ENCODE measurements at places on chromosomes 4 and X. TPM values are rescaled to one million over a fixed set of nuclear protein-coding genes. Genes with fewer than 3 reads are reported as not detected.

MAGIX gene
- polyA plus RNA-seq = 3.7 TPM

SPANXA1 gene
- not detected for polyA plus RNA-seq

DRD5 gene
- polyA plus RNA-seq = not detected

NEXMIF gene
- 2.5 TPM for polyA plus RNA-seq

MAGEB6 gene
- polyA plus RNA-seq = not detected

SMR3B gene
- not detected for polyA plus RNA-seq

EXOC1L gene
- polyA plus RNA-seq = not detected

TBC1D8B gene
- polyA plus RNA-seq = 7.0 TPM

SPANXN4 gene
- not detected for polyA plus RNA-seq

STARD8 gene
- polyA plus RNA-seq = 17.9 TPM

GLRA3 gene
- 0.11 TPM for polyA plus RNA-seq

TLR6 gene
- polyA plus RNA-seq = 0.85 TPM

NALF2 gene
- polyA plus RNA-seq = 0.57 TPM

FGB gene
- 5.5 TPM for polyA plus RNA-seq

DNA sequence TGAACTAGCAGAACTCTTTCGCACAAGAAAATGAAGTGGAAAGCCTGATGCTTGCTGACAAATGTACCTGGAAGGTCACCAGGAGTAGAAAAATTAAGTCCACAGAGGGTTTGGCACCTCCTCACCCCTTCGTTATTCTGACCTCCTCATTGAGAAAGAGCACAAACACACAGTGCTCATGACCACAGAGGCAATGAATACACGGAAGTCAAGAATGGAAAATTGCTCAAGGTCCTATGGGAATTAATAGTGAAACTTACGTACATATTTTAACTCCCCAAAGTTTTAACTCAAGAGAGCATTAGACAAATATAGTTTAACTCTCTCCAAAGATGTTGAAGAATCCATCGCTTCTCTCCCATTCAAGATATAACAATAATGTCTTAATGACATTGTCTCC, 83.6 kb upstream of the CAMK2D start:
- DNase-seq = no peak

- DNase-seq = no peak
Observed at GRCh38 chrX:100447655-100448397, 37.8 kb upstream of the PCDH19 start.

GRCh38 chr4:13938299-13938698, 310.8 kb upstream of the BOD1L1 start:
- no peak for DNase-seq

GRCh38 chr4:124890522-124890921, 178.0 kb upstream of the ANKRD50 start:
- no peak for DNase-seq

GRCh38 chr4:184190711-184191110, 27.0 kb downstream of the ENPP6 start:
- DNase-seq = no peak

DNA sequence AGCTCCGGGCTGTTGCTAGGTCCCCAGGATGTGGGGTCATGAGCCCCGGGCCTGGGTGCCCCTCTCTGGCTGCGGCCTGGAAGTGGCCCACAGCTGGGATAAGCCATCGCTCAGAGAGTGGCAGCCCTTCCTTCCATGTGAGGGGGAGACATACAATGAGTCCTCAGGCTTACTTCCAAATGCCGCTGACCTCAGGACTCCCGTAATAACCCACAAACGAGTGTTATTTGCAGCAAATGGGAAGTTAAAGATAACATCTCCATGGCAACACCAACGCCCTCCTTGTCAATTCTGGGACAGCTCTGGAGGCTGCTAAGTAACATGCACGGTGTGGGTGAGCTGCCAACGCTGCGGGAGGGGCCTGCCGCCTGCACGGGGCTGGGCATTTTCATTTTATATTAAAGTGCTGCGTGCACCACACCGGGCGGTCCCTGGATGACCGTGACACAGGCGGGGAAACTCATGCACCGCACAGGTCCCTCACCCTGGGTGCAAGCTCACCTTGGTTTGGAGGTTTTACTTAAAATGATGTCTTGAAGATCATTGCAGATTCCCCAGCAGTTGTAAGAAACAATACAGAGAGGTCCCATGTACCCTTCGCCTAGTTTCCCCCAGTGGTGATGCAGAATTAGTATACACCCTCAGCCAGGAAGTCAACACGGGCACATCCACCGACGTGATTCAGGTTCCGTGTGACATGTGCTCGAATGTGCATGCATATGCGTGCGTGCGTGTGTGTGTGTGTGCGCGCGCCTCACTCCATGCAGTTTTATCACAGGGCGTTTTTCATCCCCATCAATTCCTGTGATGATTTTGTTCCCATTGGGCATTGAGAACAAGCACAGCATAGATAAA, 79.4 kb downstream of the ABLIM2 start:
- no peak for DNase-seq

GRCh38 chrX:129600981-129601424, 53.8 kb downstream of the APLN start:
- no peak for DNase-seq

- DNase-seq = no peak
Observed at GRCh38 chrX:109268340-109268739, 213.5 kb downstream of the GUCY2F start.

- DNase-seq = no peak
Observed at GRCh38 chr4:53171797-53172196, 194.1 kb downstream of the SCFD2 start.

- no peak for DNase-seq
Observed at GRCh38 chrX:40100537-40101429, 3.0 kb upstream of the BCOR start.

DNA sequence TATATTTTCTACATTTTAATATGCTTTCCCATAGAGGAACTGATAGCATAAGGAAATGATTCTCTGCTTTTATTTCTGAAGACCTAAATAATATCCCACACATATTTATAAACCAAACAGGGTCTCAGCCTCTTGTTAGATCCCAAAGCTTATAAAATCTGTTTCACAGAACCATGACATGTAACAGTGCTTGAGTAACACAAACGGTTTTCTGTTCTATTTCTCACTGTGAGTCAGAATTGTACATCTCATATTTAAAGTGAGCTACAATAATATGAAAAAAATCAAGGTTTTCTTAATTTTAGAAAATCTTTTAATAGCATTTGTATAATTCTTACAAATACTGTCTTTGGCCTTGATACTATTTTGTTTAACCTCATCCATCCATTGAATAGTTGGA, 51.2 kb downstream of the NR3C2 start:
- DNase-seq = no peak

DNA sequence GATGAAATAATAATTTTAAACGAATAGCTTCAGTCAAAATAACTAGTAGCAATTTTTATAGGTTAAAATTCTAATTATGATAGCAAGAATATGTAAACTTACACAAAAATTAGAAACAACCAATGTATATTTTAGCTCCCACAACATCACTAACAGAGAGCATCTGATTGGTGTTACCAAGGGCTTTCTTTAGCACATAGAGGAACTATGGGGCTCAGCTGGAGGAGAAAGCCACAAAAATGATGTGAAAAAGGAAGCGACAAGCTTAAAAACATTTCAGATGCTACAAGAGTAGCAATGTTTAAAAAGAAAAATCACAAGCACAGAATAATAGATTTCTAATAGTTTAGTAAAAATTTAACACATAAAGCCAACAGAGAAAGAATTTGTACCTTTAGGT, 56.3 kb downstream of the ATP8A1 start:
- DNase-seq = no peak

DNA sequence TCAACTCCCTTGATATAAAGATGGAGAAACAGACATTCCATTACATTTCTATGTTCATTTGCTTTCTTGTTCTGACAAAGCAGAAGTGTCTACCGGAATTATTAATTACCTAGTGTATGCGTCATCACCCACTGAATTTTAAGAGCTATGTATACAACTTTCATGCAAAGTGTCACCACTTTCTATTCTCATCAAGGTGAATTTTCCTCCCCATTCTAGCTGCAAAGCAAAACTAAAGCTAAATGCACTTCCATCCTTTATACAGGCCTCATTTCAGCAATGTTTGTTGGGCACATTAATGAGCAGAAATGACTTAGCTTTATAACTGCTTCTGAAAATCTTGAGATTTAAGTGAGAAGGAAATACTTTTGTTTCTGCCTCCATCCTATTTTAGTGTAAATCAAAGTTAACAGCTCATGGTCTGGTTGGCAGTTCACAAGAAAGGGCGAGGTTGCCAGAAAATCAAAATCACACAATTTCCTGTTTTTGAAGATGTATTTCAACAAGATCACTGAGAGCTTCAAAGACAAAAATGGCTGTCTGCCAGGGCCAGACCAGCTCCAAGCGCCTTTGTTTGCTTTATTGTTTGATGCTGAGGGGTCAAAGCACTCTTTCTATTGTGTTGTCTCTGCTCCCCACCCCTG, 7.2 kb upstream of the FAM9C start:
- no peak for DNase-seq

DNA sequence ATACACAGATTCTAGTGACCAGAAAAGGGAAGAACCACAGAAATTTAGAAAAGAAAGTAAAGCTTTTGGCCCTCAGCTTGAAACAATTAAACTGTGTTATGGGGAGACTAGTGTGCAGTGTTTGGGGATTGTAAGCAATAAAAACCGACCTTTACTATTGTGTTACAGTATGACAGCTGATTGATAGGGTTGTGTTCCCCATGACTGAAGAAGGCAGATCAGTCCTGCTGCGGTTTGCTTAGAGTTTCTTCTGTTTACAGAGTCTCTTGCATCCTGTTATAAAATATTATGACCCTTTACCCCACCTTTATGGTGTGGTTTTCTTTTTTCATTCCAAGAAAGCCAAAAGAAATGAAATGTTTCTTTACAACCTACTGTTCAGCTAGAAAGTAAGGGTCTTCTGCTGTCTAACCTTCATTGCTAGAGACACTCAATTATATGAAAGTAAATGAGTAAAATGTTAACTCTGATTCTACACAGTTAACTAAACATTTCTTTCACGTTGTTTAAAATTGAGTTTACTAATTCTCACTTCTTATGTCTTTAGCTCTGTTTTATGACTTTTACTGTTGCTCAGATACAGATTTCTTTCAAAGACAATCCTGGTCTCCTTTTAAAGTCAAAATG, 18.1 kb downstream of the CHIC1 start:
- no peak for DNase-seq

- no peak for DNase-seq
Observed at GRCh38 chrX:130593911-130594310, 192.1 kb downstream of the RBMX2 start.

DNA sequence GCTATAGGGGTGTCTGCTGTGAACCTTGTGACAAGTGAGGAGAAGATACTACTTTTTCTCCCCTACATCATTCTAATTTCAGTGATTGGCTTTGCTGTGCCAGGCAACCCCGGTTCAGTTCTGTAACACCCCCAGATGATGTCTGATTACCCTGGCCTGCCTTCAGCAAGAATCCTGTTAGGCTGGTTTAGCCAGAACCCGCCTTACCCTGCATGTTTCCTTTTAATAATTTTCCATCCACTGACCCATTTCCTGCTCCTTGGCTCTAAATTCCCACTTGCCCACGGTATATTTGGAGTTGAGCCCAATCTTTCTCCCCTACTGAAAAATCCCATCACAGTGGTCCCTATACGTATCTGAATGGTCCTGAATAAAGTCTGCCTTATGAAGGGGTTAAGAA, 46.5 kb upstream of the HPSE start:
- no peak for DNase-seq

DNA sequence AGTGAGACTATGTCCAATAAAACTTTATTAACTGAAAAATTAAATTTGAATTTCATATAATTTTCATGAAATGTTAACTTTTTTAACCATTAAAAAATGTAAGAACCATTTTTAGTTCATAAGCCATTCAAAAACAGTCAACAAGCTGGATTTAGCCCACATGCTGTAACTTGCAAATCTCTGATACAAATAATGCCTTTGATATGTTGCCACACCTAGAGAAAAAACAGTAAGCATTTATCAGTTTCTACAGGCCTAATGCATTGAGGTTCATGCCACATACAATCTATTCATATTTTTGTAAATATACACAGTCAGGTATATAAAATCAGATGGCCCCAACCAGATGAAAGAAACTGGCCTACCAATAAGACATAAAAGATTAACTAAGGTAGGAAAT, 52.8 kb downstream of the LCORL start:
- no peak for DNase-seq

GRCh38 chr4:20095805-20096541, 155.7 kb upstream of the SLIT2 start:
- no peak for DNase-seq

DNA sequence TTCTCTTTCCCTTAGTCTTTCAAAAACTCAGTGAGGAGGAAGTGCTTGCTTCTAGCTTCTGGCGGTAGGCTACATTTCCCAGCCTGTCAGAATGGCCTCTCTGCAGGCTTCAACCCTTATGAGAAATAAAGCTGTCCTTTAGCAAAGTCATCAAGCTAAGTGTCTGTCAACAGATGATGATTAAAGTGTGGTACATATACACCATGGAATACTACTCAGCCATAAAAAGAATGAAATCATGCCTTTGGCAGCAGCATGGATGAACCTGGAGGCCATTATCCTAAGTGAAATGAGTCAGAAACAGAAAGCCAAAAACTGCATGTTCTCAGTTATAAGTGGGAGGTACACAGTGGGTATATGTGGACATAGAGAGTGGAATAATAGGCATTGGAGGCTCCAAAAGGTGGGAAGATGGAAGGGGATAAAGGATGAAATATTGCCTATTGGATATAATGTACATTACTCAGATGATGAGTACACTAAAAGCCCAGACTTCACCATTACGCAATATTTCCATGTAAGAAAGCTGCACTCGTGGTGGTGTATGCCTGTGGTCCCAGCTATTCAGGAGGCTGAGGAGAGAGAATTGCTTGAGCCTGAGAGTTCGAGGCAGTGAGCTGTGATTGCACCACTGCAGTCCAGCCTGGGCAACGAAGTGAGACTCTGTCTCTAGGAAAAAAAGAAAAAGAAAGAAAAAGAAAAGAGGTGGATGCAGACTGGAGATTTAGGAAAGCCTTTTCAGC, 7.9 kb downstream of the TRIM2 start:
- no peak for DNase-seq

DNA sequence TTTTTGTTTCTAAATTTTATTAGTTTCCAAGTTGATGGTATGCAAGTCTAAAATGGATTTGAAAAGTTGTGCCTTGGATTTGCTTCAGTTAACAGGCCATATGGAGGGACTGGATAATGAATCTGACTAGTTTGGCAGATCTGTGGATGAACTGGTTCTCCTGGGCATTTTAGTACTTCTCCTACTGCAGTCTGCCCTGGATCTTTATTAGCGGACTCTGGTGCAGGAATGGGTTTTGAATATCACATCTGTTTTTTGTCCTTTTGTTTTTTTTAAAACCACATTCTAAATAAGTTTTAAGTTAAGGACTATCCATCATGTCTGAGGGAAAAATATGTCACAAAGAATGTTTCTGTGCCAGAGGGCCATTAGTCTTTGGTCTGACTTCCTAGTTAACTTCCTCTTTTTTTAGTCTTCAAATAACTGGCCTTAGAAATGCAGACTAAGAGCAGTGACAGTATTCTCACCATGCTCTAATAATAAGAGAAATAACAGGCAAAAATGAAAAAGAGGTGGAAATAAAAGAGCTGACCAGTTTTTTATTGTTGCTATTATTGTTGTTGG, 13.9 kb upstream of the DCK start:
- no peak for DNase-seq
